ENCODE measurements at places on chromosomes 6 and 20.

DNA sequence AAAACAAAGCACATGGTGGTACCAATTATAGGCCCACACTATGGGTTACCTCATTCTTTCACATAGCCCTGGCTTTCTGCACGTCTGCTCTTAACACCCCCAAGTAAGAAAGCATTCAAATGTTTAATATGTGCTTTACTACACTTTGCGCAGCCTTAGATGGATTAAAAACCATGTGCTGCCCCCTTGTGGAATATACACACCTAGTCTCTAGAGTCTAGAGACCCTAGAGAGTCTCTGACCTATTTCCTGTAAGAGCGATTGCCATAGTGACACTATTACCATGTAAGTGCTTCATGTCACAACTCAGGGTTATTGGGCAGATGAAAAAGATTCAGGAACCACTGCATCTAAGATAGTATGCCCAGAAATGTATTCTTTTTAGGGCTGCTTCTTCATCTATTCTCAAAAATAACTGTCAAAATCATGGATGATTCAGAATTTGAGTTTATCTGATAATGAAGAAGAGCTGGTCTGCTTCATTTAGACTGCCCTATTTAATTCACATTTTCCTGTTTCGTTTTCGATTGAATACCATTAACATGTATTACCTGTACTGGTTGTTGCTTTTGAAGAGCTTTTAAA, 186.3 kb downstream of the ADGB start:
- peak; percentile 65 for DNase-seq

- DNase-seq: no peak
These were observed 24.3 kb downstream of the SCAF8 start for GRCh38 chr6:154757352-154758050.

DNA sequence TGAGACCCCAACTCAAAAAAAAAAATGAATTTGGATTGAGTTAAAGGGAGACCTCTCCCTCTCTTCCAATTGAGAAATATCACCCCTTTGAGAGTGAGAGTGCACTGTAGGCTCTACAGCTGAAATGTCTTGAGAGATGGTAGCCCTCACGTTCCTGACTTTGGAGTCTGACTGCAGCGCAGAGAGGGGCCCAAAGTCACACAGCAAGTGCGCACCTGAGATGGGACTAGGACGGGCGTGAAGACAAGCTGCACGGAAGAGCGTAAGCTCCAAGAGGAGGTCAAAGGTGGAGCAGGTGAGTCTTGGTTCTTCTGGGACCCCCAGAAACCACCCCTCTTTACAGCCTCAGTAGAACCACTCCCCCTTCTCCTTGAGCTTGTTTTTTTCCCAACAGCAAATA, 643 bp downstream of the SLA2 start:
- no peak for DNase-seq

DNA sequence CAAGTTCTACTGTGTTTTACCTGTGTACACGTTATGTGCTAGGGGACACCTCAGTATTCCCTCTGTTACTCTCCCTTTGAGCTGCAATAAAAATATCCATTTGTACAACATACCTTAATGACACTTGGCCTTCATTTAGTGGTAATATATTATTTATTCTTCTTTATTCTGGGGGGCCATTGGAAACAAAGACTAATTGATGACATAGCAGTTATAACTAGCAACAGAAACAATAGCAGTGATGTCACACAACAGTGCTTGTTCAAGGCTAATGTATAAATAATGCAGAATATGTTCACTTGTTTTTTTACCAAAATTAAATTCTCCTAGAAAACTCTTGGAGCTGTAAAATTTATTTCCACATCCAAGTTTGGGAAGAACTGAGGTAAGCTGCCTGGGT, 92.2 kb upstream of the FAM83B start:
- DNase-seq: no peak

- DNase-seq: no peak
These were observed 144.1 kb upstream of the PDE7B start for GRCh38 chr6:135707426-135707825.

GRCh38 chr6:79694156-79694555, 63.0 kb downstream of the SH3BGRL2 start:
- no peak for DNase-seq

DNA sequence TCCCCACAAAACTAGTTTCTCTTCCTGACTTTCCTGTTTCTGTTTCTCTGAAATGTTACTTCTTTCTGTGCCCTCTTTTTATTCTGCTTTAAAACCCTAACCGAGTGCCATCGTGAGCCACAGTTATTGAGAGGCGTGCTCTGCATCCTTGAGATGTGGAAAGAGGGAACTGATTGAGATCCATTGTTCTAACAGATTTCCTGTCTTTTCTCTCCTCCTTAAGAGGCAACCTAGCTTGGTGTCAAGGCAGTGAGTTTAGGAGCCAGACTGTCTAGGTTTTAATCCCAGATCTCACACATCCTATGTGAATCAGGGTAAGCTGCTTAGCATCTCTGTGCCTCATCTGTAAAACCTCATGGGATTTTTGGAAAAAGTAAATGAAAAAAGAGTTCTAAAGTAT, 57.5 kb downstream of the SNX9 start:
- no peak for DNase-seq

DNA sequence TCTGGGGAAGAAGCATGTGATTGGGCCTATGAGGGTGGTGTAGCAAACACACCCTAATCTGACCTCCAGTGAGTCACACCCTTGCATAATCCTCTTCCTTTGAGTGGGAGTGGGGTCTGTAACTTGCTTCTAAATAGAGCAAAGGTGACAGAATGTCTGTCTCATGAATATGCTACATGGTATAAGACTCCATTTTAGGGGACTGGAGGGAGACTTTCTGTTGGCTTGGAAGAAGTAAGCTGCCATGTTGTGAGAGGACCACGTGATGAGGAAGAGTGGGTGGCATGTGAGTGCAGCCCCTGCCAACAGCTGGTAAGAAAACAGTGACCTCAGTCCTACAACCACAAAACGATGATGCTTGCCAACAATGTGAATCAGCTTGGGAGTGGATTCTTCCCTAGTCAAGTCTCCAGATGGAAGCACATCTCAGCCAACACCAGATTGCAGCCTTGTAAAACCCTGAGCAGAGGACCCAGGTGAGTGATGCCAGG, 3.7 kb downstream of the AK9 start:
- no peak for DNase-seq

GRCh38 chr20:45294003-45294368, 12.7 kb upstream of the RBPJL start:
- no peak for DNase-seq

- DNase-seq: peak; percentile 6
These were observed 19.0 kb downstream of the EPB41L1 start for GRCh38 chr20:36173451-36173933.

- DNase-seq: peak; percentile 89
These were observed at the start of the genes NFS1 and ROMO1 for GRCh38 chr20:35699127-35699956. NFS1 (minus strand) TSS chr20:35699352; CDS start chr20:35699288, 64 bp downstream. ROMO1 (plus strand) TSS chr20:35699405; CDS start chr20:35699633, 228 bp downstream.

GRCh38 chr6:147390909-147391536, 117.5 kb upstream of the SAMD5 start:
- no peak for DNase-seq

DNA sequence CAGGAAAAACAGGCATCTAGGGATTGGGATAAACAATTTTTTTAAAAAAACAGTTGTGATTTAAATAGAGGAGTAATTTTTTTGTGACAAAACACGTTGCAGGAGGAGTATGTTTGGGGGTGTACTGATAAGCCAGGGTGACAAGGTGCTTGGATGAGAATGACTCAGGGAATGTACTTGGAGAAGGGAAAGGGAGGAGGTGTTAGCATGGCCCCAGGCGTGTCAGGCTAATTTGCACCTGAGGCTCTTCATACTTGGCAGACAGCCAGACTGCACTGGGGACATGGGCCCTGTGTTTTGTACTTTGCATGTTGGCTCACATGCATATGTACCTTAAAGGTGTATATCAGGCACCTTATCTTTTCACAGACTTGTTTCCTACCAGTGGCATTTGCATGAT, 22.8 kb downstream of the PANK2 start:
- DNase-seq: no peak

GRCh38 chr6:18424201-18424600, 37.1 kb downstream of the RNF144B start:
- DNase-seq: no peak

- peak; percentile 16 for DNase-seq
These were observed 109.3 kb downstream of the GPX5 start for GRCh38 chr6:28634761-28635546.

DNA sequence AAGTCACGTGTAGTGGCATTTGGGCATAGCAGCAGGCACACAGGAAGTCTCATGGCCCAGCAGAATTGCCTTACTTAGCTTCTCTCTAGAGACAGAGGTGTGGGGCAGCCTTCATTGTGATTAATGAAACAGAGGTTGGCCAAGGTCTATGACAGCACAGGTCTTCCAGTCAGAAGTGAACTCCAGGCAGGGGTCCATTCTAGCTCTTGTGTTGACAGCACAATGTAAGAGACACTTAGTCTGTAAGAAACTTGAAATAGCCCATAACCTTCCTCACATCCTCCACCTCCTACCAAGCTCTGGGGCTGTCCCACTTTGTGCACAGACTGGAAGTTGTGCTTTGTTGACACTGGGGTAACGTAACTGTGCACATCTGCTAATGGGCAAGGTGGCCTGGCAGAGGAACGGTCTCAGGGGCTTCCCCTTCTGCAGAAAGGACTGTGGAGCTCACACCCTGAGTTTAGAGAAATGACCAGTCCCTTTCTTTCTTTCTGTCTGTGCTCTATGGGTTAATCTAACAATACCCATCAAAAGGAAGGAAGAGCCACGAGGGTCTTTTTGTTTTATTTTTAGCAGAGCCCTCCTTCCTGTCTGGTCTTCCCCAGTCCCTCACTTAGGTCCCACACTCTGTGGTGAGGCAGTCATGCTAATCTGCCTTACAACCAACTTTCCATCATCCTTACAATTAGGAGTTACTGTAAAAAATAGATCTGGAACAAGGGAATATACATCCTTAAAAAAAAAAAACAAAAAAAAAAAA, 35.6 kb upstream of the TAGAP start:
- DNase-seq: no peak

- peak; percentile 47 for DNase-seq
These were observed 39.9 kb downstream of the RPRD1B start for GRCh38 chr20:38073307-38074071.

GRCh38 chr6:44696099-44696498, 308.6 kb downstream of the CDC5L start:
- DNase-seq: no peak

DNA sequence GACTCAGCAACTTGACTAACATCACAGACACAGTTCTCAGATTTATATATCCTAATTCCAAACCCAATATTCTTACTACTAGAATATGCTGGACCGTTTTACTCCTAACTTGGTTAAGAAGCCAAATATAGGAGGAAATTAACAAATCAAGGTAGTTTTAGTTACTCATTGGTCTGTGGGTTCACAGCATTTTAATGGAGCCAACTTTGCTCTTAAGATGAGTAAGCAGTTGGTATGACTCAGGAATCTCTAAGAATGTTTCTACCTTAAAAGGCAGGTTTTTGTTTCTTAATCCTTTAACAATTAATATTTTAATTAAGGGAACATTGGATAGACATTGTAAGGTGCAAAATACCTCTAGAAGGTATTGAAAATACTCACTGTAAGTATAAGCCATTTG, 31.6 kb downstream of the OPRM1 start:
- no peak for DNase-seq

- no peak for DNase-seq
These were observed 22.7 kb upstream of the HECA start for GRCh38 chr6:139112146-139112545.

GRCh38 chr20:23334111-23334510, 16.5 kb upstream of the NXT1 start:
- no peak for DNase-seq

DNA sequence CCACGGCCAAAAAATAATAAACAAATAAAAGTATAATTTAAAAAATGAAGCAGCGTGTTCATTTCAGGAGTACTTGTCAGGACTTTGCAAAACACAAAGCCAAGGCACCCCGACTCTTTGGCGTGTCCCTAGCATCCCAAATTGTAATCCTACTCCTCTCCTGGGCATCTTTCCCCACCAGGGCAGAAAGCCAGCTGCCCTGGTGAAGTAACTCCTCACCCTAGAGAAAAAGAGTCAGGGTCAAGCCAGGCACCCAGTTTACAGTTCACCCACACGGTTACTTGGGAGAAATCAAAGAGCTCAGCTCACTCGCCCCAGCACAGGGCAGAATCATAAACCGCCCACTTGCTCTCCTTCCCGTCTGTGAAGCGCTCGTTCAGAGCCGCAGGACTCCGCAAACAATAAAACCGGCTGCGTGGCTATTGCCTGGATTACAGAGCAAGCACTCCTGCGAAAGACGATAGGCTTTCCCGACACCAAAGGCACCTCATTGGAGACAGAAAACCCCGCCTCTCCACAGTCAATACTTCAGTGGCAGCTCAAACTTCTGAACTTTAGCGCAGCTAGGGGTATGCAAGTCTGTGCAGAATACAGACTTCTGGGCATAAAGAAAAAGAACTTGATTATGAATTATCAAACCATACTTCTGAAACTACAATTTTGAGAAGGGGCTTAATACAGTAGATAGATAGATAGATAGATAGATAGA, 73.0 kb upstream of the NHSL1 start:
- DNase-seq: no peak

GRCh38 chr6:140879946-140880345, 1252.8 kb upstream of the GJE1 start:
- no peak for DNase-seq

GRCh38 chr6:25070547-25071366, 135.0 kb upstream of the RIPOR2 start:
- DNase-seq: peak; percentile 83

DNA sequence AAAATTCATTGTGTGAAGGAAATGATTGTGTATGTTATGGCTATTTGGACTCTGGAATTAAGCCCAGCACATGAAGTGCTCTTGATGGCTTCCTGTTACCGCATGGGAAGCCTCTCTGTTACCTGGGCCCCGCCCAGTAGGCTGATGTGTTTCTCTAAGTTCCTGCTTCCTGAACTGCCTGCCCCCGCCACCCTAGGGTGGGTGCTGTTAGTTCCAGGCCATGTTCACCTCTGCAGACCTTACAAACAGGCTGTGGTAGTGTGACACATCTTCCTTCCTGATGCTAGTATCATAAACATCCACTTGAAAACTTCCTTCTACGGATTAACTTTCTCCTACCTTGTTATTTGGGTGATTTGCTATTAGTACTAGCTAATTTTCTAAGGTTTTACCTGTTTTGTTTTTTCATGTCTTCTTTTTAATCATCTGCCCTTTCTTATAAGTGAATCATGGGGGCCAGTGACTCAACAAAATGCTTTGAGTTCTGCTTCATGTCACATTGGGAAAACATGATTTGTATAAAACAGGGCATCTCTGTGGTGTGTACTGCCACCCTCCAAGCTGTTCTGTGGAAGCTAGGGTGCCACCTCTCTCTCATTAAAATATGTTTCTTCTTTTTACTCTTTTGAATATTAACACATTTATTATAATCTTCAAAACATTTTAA, 40.6 kb downstream of the SH3BGRL2 start:
- DNase-seq: peak; percentile 8

- DNase-seq: no peak
These were observed 65.2 kb upstream of the ADGRF4 start for GRCh38 chr6:47633141-47633540.

Measured in activated CD4-positive, alpha-beta T cell treated with anti-CD3 and anti-CD28 coated beads, Interleukin-2, Interleukin-4, amounts not matched to agents 100 ng/mL and 50 ng/mL, durations not matched to agents 16 hours and 8 hours (primary cell).